ENCODE measurements at places on chromosomes 3 and 15.

- no peak for DNase-seq
Measured at GRCh38 chr3:99474776-99475175, 163.6 kb upstream of the COL8A1 start.

DNA sequence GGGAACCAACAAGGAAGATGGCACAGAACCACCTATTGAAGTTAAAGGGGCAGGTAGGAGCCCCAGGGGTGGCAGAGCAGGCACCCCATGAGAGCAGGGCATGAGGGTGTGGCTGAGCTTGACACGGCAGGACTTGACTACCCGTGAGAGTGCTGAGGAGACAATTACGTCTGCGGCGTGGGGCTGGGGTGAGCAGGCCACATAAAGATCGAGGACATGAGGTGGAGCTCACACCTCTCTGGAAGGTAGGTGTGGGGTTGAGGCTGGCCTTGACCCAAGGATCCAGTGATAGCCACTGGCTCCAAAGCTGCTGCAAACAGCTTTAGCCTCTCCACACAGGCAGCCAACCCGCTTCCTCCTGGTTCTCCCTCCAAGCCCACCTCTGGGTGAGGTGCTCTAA is 64.5 kb downstream of the PCSK6 start:
- DNase-seq = no peak

DNA sequence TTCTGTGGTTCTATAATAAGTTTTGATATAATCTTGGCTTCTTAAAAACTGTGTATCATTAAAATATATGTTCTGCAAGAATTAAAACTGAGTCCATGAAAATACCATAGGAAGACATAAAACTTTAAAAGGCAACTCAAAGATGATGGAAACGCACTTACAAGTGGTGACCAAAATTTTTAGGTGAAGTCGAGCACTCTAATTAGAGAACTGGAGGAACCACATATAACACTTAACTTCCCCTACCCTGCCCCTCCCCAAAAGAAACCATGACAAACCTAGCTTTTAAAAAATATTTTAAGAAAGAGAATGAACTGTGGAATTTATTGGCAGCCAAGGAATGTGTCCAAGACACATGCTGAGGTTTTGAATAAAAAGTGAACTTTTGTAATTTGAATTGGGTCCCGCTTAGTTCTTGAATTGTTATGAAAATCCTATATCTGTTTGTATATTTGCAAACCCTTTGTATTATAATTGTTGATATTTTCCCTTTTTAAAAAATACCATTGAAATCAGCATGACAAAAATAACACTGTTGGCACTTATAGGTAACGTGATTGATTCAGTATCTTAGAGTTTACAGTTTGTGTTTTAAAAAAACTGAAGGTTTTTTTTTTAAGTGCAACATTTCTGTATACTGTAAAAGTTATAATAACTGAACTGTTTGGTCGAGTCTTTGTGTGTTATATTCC is 7.7 kb downstream of the NR2F2 start:
- DNase-seq = no peak

GRCh38 chr15:65081270-65081669 is 4.7 kb downstream of the KBTBD13 start:
- no peak for DNase-seq

DNA sequence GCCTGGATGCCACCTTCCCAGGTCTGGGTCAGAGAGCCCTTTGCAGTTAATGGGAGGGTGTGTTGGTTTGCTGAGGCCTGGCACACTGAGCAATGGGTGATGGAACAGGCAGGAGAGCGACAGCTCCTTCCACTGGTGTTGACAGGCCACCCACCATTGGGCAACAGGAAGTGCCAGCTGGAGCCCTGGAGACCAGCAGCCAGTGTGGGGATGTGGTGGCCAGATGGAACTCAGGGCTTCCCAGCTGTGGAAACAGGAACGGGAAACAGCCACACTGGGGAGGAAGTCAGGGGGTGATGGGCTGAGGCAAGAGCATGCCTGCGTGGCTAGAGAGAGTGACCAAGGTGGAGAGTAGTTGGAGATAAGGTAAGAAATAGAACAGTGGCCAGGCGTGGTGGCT is 9.3 kb downstream of the PSTPIP1 start:
- DNase-seq = no peak

- DNase-seq = no peak
Measured at GRCh38 chr15:74540161-74540760, 759 bp upstream of the ARID3B start.

DNA sequence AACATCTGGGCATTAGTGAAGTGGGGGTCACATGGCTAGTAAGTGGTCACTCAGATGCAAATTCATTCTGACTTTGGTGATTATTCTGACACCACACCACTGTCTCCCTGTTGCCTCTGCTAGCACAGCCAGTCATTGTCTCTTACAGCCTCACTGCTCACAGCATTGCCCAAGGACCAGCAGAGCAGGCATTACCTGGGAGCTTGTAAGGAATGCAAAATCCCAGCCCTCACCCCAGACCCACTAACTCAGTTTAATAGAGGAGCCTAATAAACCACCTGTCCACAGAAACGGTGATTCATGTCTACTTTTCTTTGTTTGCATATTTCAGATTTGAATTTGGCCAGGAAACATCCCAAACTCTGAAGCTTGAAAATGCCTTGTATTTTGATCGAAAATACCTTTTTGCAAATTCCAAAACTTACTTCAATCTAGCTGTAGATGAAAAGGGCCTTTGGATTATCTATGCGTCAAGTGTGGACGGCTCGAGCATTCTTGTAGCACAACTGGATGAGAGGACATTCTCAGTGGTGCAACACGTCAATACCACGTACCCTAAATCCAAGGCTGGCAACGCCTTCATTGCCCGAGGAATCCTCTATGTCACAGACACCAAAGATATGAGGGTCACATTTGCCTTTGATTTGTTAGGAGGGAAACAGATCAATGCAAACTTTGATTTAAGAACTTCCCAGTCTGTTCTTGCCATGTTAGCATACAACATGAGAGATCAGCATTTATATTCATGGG is 62.7 kb downstream of the GLDN start:
- DNase-seq = no peak

DNA sequence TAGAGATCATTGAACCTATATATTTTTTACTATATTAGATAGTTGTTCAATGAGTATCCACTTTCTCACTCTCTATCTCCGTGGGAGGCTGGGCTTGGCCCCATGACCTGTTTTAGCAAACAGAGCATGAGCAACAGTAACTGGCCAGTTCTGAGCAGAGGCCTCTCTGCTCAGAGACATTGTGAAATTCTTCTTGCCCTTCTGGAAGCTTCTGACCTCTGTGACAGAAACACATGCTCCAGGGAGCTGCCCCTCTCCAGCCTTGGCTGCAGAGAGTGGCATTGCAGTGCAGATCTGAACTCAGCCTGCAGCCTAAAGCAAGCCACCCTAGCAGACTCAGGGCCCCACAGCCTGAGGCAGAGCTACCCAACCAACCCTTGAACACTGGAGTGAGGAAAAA is 20.5 kb downstream of the FAM240A start:
- no peak for DNase-seq

DNA sequence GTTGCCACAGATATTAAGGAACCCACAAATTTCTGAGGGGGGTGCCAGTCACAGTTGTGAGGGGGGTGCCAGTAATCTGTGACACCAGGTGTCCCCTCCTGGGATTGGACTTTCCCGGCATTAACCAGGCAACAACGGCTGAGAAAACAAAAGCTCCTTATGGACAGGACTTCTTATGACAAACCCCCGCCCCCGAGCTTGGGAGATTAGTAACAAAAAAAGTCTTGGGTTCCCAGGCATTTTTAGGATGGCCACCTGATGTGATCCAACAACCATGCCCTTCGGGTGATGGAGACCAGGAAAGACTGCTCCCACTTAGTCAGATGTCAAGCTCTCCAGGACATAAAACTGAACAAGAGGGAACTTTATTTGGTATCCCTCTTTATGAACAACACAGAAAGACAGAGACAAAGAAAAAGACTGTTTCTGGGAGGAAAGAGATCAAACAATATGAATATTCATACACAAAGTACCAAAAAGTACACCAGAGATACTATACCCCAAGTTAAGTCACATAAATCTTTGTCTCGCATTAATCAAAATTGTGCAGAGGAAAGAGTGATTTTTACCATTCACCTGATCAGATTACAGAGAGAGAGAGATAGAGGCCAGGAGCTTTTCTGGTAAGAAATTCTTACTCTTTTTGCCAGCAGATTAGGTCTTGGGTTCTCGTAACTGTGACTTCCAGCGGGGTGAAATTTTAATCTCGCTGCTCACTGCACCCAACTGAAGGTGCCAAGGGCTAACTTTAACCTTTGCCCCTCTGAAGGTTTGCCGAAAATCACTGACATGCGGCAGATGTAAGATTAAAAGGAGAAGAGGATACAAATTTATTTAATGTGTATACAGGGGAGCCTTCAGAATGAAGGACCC is 61.6 kb downstream of the OSTN start:
- DNase-seq = no peak

DNA sequence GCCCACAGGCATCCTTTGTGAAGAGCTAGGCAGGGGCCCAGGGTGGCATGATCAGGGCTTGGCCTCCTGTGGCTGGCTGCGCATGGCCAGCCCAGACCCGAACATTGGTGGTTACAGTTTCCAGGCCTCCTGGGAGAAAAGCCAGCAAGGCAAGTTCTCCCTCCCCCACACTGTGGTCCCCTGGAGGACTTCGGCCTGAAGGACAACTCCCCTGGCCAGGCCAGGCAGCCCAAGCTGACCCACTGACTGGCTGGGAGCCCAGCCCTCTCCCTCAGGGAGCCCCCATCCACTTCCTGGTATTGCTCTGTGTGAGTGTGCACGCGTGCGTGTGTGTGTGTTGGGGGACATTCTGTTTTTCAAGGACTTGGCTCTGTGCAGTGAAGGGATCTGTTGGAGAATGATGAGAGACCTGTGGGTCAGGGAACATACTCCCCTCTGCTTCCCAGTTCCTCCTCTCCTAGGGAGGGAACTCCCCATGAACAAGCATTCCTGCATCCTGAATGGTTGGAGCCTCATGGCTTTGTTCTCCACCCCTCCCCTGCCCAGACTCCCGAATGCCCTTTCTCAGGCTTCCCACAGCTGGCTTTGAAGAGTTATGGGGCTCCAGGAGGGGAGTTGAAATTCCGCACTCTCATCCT is 29.5 kb downstream of the CORO2B start:
- no peak for DNase-seq

- DNase-seq = no peak
Measured at GRCh38 chr15:49242820-49243219, 72.8 kb downstream of the GALK2 start.

- no peak for DNase-seq
Measured at GRCh38 chr3:53109891-53110771, 20.1 kb downstream of the RFT1 start.

- no peak for DNase-seq
Measured at GRCh38 chr3:151383956-151384355, 597 bp downstream of the P2RY12 start.

Measured in stimulated activated CD4-positive, alpha-beta T cell treated with anti-CD3 and anti-CD28 coated beads, Interleukin-1b, Interleukin-23, amount 100 ng/mL, for 1 hour (primary cell).